NB4 (cell line): ENCODE measurements at places on chromosomes 7 and 10.

DNA sequence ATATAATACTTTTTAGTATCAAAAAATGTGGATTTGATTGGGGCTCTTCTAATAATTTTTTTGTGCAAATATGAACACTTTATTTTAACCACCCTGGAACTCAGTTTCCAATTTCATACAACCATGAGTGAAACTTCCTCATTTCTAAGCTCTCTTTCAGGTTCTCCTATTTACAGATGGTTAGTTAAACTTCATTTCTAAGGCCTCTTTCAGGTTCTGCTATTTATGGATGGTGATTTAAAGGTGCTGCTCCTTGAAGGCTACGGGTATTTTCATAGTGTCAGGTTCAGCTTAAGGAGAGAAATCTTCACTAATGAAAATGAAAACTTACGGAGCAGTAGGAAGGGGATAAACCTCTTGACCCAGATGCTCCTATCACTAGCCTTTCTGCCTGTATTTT, 568.3 kb downstream of the KIF20B start:
- no peak for DNase-seq

GRCh38 chr10:119191881-119192280, 13.3 kb upstream of the PRDX3 start:
- DNase-seq = no peak

DNA sequence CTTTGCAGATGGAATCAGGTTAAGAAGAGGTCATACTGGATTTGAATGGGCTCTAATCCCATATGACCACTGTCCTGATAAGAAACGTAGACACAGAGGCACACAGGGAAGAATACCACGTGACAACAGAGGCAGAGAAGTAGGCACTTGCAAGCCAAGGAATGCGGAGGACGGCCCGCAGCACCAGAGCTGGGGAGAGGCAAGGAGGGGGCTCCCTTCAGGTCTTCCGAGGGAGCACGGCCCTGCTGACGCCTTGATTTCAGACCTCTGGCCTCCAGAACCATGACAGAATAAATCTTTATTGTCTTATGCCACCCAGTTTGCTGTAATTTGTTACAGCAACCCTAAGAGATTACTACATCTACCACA, 44.7 kb upstream of the TMEM213 start:
- no peak for DNase-seq

DNA sequence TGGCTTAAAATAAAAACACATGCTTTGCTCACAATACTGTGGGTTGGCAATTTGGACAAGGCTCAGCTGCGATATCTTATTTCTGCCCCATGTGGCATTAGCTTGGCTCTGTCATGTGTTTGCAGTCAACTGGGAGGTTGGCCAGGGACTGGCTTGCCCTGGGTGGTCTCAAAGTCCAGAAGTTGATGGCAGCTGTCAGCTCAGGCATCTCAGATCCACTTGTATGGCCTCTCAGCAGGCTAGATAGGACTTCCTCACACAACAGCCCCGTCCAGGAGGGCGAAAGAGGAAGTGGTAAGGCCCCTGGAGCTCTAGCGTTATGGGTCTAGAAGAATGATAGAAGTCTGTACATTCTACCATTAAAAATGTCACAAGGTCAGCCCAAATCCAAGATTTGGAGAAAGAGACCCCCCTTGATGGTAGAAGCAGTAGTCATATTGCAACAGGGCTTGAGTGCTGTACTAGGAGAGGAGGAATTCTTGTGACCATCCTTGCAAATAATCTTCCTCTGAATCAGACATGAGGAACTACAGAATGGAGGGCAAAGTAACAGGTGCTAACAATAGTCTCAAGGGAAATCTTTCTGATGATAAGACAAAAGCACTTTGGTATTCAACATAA, 166.2 kb downstream of the FAM107B start:
- DNase-seq = peak; percentile 87

GRCh38 chr10:73649876-73650536, 5.8 kb downstream of the SYNPO2L start:
- no peak for DNase-seq

GRCh38 chr7:4460597-4460996, 221.5 kb upstream of the FOXK1 start:
- DNase-seq = no peak

- peak; percentile 26 for DNase-seq
These were observed 13.6 kb downstream of the PRXL2A start for GRCh38 chr10:80421707-80422536.

- DNase-seq = no peak
These were observed 84.6 kb downstream of the ZMYND11 start for GRCh38 chr10:219731-220472.

- DNase-seq = no peak
These were observed 56.4 kb downstream of the KAT6B start for GRCh38 chr10:74882831-74883230.

- DNase-seq = peak; percentile 50
These were observed 2.7 kb downstream of the LRRC20 start for GRCh38 chr10:70379581-70380176.

DNA sequence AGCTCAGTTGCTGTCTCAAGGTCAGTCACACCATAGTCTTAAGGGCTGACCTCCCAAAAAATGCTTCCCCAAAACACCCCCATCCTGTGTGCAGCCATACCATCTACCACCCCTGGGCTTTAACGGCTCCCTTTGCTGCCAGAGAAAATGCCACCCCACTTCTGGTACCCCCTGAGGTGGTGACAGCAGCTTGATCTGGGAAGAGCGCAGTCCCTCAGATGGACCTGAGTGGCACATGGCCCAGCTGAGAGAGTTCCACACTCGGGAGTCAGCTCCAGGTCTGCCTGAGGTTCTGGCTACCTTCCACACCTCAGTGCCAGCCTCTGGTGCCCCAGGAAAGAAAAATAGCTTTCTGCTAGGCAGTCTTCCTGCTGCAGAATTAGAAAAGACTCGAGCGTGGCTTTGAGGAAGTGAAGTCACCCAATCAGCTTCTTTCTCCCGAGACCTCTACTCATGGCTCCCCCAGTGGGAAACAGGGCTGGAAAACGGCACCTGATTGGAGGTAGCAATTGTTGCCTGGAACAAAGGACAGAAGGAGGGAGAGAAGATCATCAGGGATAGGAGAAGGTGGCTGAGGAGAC, 151.7 kb downstream of the ARHGAP21 start:
- peak; percentile 4 for DNase-seq

DNA sequence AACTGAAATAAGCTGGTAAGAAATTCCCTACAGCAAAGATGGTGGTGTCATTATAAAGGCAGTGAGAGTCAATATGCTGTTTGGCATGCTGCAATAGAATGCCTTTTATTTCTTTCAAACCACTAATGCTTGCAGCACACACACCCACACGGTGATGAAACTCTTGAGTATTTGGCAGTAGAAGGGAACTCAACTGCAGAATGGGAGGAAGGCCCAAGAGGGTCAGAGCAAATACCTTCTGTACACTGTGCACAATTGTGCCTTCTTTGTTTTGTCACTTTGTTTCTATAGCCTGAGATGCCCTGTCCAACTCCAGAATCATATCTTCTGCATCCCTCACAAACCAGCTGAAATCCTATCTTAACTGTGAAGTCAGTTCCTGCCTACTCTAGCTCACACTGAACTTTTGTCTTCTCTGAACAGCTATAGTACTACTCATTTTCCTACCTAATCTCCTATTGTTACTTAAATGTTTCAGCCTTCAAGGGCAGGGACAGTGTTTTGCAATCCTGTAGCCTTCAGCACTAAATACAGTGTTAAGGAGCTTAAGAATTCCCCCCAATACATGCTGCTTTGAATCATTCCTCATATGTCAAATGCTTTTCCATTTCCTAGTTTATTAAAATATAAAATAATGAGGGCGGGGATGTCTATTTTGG, 22.2 kb downstream of the MMS19 start:
- DNase-seq = peak; percentile 60

DNA sequence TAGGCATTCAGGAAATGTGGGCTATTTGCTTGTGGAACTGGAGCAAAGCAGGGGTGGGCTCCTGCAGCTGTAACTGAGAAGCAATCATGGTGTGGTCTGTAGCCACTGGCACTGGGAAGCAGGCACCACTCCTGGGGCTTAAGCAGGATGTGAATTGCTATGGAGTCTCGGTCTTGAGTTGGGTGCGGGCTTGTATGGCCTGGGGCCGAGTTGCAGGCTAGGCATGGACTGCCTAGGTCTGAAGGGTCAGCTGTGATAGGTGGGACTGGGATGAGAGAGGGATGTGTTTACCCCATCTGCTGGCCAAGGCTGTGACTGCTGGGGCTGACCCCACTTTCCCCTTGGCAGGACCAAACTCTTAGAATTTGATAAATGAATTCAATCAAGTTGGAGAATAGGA, 43.0 kb downstream of the ADCY1 start:
- no peak for DNase-seq

- no peak for DNase-seq
These were observed 9.4 kb upstream of the PPIA start for GRCh38 chr7:44787041-44787440.

- DNase-seq = no peak
These were observed 76.9 kb upstream of the PDCD4 start for GRCh38 chr10:110794808-110795207.

GRCh38 chr7:127976056-127976737, 55.0 kb downstream of the LRRC4 start:
- DNase-seq = no peak

- no peak for DNase-seq
These were observed 49.6 kb upstream of the SLIT1 start for GRCh38 chr10:97235353-97235752.

GRCh38 chr7:64314566-64314965, 805 bp downstream of the ZNF736 start:
- peak; percentile 35 for DNase-seq

DNA sequence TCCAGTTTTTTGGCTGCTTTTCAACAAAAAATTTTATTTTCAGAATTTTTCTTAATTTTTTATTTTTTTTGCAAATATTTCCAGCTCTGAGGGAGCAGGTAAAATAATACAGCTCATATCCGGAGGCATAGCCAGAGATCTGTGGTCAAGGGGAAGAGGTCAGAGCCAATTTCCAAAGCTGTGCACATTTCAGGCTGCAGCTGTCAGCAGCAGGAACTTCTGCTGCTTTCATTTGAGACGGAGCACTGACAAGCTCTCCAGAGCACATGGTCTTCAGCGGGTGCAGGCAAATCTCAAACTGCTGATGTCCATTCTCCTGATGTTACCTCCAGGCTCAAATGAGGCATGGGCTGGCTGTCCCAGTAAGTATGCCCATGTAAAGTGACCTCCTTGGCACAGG, 31.1 kb downstream of the SLC26A4 start:
- DNase-seq = no peak

DNA sequence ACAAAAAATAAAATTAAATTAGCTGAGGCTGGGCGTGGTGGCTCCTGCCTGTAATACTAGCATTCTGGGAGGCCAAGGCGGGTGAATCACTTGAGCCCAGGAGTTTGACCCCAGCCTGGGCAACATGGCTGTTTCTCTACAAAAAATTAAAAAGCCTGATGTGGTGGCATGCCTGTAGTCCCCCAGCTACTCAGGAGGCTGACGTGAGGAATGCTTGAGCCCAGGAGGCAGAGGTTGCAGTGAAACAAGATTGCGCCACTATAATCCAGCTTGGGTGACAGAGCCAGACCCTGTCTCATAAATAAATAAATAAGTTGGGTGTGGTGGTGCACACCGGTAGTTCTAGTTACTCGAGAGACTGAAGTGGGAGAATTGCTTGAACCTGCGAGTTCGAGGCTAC, 65.1 kb downstream of the GNA12 start:
- peak; percentile 64 for DNase-seq

GRCh38 chr7:5696346-5697110, 84.9 kb downstream of the RNF216 start:
- no peak for DNase-seq

DNA sequence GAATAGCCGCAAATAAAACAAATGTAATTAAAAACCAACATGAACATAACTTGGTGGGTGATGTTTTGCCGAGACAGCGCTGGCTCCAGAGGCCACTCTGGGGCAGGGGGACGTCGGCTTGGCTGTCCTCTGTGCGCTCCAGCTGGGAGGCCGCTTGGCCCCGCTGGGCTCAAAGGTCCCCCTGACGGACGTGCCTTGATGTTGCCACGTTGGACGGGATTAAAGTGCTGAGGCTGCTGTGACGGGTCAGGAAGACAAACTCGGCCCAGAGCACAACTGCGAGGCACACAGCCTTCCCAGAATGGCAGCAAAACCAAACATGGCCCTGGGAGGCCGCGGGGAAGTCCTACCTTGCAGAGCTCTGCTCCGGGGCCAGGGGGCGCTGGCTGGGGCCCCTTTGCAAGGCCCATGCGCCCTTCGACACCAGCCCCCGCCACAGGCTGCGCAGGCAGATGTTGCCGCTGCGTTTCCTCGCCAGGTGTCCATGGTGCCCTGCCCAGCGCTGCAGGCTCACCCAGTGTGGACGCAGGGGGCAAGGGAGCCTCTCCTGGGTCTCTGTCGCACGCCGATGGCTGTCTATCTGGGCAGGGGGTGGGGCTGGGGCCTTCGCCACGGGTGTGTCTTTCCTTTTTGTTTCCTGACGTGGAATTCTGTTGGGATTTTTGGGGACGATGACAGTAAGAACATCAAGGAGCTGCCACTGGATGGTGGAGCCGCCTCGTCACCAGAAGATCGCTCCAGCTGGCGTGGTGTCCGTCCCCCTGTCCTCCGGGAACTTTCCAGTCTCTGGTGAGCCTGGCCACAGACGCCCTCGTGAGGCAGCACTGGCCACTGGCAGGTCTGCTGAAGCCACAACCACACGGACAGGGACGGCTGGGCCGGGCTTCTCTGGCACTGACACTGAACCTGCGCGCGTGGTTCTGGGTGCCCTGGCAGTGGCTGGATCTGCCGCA, 99.6 kb upstream of the DIP2C start:
- peak; percentile 53 for DNase-seq

GRCh38 chr7:115329006-115329405, 407.1 kb downstream of the MDFIC start:
- no peak for DNase-seq

GRCh38 chr10:121927318-121927840, 452 bp downstream of the ATE1 start:
- DNase-seq = peak; percentile 72

- DNase-seq = no peak
These were observed 37.3 kb downstream of the SND1 start for GRCh38 chr7:127689194-127689772.

- no peak for DNase-seq
These were observed 42.6 kb downstream of the BAMBI start for GRCh38 chr10:28719789-28720436.

GRCh38 chr7:112103246-112103645, 103.0 kb downstream of the DOCK4 start:
- DNase-seq = peak; percentile 54

DNA sequence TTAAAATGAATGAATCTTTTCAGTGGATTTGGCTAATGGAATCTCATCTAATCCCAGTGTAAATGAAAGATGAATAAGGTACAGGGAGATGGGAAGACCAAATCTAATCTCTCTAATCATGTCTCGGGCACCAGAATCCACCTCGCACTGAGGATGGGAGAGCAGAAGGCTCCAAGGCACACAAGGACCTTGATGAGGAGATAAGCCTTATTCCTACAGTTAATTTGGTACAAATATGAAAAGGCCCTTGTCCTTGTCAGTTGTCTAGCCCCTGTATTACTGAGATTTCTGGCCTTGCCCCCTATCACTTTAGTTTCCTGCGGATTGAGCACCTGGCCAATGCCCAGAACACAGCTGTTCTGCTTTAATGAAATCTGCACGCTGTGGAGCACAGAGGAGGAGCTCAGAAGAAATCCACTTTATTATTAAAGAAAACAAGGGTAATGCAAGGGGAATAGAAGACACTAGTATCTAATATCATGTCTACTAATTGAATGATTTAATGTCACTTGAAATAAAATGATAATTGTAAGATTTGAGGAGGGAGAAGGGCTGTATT, 321.4 kb upstream of the HGF start:
- no peak for DNase-seq
